NCI-H446 (cell line): ENCODE measurements at places on chromosomes 1 and 21.

DNA sequence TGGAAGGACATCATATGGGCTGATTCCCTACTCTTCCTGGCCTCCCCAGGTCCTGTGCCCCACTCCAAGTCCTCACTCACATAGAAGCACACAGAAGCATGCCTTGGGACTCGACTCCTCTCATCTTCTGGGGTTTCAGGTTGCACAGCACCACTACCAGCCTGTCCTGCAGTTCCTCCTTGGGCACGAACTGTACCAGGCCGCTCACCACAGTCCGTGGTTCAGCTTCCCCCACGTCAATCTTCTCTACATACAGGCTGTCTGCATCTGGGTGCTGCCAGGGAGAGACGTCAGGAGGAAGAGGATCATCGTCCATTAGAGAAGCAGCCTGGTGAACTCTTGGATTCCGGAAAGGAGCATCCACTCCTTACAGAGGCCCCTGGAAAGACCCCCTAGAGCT is 37.2 kb downstream of the YARS1 start:
- DNase-seq = no peak

DNA sequence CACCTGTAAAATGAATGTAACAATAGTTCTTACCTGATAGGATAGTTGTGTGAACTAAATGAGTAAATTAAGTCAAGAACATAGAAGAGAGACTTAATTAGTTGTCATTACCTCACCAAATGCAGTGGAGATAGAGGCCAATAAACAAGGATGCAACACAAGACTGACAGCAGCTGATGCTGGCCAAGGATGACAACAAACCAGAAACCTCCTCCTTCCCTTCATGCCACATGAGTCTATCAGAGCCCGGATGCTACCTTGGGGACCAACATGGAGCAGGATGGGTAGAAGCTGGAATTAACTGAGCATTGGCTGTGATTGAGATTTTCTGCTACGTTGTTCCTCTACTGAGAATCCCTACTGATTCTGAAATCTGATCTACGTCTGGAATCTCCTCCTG is 30.3 kb upstream of the USP1 start:
- no peak for DNase-seq

- no peak for DNase-seq
Observed at GRCh38 chr21:38307771-38308531, 51.2 kb downstream of the KCNJ15 start.

GRCh38 chr1:235326719-235327558 is 1.0 kb downstream of the ARID4B start:
- DNase-seq = peak; percentile 37

DNA sequence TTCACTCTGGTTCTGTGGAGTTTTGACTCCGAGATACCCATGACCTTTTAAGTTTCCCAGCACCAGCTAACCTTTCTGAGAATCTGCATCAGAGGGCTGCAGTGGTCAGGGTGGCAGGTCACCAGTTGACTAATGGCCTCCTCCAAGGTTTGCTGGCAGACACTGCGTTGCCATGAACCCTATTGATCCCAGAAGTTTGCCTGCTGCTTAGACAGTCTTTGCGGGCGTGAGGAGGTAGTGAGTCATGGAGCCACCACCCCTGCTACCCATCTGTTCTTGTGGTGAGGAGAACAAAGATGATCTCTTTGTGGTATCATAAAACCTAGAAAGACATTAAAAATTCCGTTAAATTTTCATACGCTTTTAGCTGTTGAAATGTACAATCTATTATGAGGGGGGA is 180.4 kb downstream of the FGGY start:
- peak; percentile 36 for DNase-seq

DNA sequence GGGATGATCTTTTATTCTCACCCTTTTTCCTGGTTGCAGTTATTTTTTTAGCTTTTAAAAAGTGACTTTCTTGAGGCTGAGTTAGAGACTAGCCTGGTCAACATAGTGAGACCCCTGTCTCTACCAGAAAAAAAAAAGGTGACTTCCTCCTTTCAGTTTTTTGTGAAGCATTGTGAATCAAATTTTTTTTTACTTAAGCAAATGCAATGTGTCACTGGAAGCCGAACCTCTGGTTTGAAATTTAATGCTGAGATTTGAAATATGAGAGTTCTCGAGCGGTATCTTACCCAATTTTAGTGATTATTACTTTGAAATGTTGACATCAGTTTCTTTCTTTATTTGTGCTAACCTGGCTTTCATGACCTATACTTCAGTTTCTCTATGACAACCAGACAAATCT is 3.6 kb downstream of the CAP1 start:
- DNase-seq = no peak

DNA sequence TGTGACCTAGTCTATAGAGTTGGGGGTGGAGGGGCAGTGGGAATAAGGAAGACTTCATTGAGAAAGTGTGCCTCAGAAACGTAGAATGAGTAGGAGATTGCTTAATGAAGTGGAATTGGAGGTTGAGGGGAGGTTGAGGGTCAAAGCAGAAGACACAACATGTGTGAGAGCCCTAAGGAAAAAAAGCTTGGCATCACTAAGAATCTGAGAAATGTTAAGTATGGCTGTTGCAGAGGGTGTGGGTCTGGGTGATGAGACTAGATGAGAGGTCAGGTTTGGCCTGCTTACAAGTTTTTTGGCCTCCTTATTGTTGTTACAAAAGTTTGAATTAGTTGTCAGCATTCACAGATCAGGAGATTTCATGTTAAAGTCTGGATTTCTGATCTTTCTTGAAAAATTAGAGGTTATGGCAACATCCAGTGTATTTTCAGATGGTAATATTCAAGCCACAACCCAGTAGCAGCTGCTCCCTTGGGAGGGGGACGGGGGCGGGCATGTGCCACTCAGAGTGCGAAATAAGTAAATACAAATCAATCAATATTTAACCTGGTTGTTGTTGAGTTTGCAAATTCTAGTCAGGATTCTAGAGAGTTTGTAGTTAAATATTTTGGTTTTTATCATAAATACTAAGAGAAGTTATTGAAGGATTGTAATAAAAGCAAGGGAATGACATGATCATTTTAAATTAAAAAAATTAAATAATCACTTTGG is 4.3 kb downstream of the MAN1A2 start:
- no peak for DNase-seq

GRCh38 chr21:16007943-16008342 is 278.2 kb downstream of the USP25 start:
- DNase-seq = no peak

DNA sequence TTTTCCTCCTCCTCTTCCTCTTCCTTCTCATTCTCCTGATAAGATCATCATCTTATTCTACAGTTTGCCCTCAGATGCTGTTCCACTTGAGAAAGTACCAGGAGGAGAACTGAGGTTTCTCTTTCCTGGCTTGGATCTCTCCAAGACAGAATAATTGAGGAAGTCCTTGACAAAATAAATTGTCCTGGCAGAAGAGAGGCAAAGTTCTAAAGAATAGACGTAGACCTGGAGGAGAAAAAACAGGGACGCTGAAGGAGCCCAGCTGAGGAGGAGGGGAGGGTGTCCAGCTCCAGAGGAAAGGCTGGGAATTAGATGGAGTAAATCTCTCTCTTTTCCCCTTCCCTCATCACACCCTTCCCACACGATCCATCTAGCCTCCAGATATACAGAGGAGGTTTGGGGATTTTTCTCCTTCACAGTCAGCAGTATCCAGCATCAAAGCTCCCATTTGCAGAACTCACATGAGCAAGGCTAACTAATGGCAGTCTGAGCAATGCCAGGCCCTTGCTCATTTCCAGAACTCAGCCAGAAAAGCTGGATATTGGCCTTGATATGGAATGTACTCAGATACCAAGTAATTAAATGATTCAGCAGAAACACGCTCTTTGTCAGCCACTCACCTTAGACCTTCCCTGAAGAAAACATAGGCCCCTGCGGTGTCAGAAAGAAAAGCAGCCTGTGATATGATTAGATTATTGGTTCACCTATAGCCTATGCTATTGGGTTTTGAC is 5.1 kb upstream of the GNG12 start:
- DNase-seq = no peak

DNA sequence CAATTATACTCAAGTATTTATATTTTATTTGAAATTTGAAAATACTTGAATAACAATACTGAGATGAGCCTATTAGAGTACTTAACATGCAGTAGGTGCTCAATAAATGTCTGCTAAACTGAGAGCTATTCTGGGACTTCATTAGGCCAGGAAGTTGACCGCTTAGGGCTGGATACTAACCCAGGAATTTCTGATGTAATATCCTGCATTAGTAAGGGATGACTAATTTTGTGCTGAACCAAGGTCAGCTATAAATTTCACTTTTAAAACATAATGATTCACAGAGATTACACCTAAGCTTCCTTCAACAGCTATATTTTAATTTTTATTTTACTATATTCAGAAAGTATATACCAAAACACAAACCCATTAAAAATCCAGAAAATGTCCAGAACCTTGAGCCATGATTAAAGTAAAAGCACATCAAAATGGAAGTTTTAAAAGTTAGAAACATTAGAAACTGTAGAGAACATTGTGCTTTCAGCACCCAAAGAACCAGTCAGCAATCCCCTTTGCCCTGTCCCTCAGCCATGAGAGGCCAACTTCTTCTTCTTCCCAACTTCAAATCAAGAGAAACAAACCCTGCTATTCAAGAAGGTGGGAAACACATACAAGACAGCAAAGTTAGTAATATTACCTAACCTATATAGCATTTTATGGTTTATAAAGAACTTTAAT is 35.4 kb downstream of the WNT2B start:
- DNase-seq = no peak

- peak; percentile 12 for DNase-seq
Observed at GRCh38 chr1:34858901-34859445, 576 bp downstream of the SMIM12 start.

GRCh38 chr21:31442339-31442738 is 98.3 kb upstream of the TIAM1 start:
- DNase-seq = no peak

DNA sequence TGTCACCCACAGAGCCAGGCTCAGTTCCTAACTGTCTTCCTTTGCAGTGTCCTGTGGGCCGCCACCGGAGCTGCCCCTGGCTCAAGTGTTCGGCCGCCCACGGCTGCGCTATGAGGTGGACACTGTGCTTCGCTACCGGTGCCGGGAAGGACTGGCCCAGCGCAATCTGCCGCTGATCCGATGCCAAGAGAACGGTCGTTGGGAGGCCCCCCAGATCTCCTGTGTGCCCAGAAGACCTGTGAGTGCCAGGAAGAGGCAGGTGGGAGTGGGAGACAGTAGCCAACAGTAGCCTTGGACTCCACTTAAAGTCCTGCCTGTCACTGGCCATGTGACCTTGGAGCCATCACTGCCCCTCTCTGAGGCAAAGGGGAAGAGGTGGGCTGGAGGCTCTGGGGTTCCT is 16.6 kb downstream of the BCAN start:
- DNase-seq = no peak

- no peak for DNase-seq
Observed at GRCh38 chr1:156232201-156232894, 9.6 kb upstream of the BGLAP start.

DNA sequence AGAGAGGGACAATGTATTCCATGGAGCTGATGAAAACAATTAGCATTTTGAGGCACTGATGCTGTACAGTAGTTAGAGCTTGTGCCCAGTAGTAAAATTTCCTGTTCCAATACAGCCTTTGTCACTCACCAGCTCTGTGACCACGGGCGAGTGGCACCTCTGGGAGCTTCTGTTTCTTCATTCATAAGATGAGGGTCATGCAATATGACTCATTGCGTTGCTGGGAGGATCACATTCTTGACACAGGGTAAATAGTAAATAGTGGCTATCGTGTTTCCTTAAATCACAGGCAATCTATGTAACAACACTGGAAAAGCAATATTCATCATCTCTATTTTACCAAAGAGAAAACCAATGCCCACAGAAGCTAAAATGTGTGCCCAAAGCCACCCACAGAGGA is 4.5 kb upstream of the LRRC52 start:
- DNase-seq = no peak

DNA sequence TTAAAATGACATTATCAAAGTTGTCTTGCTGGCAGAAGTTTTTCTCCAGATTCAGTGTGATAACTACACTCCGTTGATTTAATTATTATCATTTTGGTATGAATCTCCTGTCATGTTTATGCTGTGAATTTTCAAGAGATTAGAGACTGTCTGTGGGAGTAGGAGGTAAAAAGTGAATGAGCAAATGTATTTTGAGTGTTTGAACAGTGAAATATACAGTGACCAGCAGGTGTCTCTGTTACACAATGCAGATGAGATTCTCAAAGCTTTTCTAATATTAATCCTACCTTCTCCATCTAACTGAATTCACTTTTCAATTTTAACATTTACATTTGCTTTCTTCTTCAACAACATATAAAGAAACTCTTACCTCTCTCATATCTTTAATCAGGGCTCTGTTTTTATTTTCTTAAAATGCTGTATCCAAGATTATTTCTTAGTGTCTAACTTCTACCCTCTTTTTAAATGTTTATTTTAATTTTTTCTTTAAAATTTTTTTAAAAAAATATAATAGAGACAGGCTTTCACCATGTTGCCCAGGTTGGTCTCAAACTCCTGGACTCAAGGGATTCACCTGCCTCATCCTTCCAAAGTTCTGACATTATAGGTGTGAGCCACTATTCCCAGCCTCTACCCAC is 20.9 kb upstream of the HSPA13 start:
- peak; percentile 16 for DNase-seq

GRCh38 chr1:165843304-165843703 is 15.9 kb downstream of the UCK2 start:
- no peak for DNase-seq

DNA sequence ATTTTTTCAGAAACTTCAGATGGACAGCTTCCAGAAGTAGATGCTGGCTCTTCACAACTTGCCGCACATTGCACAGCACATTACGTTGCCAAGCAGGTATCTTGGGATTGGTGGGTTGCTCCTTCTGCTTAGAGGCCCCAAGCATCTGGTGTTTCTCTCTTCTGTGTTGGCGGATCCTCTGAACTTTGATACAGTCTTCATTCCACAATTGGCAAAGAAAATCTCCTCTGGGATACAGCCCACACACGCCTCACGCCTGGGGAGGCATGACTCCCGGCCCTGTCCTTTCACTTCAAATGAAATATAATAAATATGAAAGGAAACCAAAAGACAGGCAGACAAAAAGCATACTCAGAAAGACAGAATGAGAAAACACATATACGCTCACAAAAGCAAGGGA is 72.3 kb upstream of the PPP2R5A start:
- peak; percentile 46 for DNase-seq

- peak; percentile 57 for DNase-seq
Observed at GRCh38 chr1:157505481-157506272, 46.6 kb downstream of the FCRL5 start.

- DNase-seq = no peak
Observed at GRCh38 chr1:212699104-212699624, 476 bp downstream of the BATF3 start.

- no peak for DNase-seq
Observed at GRCh38 chr1:244106837-244107493, 55.9 kb downstream of the ZBTB18 start.
